ENCODE measurements at places on chromosomes 16 and 17.

DNA sequence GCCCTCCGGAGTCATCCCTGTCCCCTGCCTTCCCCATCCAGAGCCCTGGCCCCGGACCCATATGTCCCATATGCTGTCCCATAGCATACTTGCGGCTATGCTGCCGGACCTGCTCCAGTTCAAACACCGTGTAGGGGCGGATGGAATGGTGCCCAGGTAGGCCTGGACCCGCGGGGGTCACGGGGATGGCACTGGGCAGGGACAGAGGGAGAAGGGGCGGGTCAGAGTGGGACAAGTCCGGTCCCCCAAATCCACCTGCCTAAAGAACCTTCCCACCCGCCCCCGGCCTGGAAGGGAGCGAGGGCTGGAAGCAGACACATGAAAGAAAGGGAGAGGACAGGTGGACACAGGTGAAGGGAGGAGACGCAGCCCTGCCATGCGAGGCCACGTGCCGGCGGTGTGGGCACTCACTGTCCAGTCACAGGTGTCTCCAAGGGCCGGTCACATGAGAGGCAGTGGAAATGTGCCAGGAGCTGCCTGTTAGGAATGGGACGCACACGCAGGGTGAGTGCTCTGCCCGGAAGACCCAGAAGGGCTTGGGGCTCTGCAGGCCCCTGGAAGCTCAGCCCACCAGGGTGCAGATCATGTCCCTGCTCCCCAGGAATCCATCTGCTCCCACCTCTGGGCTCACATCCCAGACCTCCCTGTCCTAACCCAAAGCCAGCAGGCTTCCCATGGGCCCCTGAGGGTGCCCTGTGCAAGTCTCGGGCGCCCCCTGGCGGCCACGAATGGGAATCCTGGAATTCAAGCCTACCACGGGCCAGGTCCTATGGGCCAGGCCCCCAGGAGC, 14.0 kb downstream of the UBALD2 start:
- DNase-seq, result peak; percentile 84

- DNase-seq, result no peak
These were observed 26.5 kb downstream of the MAP3K14 start for GRCh38 chr17:45290269-45290765.

- DNase-seq, result no peak
These were observed 517.3 kb upstream of the ZFHX3 start for GRCh38 chr16:73565263-73565662.

DNA sequence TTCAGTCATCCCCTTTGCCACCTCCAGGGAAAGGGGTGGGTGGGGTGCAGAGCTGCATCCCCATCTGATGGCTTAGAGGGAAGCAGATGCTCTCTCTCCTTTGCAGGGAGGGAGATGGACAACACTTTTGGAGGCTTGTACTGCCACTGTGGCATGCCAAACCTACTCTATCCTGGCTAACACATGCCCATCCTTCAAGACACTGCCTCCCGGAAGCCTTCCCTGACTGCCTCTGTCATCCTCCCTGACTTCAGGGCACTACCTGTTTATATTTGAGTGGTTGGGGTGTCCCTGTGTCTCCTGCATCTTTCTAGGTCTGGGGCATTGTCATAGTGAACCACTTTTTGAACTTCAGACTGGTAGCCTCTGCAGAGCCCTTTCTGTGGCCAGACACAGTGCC, 202.3 kb downstream of the ZNF423 start:
- no peak for DNase-seq

- no peak for DNase-seq
These were observed 5.4 kb upstream of the APOH start for GRCh38 chr17:66234611-66235010.

DNA sequence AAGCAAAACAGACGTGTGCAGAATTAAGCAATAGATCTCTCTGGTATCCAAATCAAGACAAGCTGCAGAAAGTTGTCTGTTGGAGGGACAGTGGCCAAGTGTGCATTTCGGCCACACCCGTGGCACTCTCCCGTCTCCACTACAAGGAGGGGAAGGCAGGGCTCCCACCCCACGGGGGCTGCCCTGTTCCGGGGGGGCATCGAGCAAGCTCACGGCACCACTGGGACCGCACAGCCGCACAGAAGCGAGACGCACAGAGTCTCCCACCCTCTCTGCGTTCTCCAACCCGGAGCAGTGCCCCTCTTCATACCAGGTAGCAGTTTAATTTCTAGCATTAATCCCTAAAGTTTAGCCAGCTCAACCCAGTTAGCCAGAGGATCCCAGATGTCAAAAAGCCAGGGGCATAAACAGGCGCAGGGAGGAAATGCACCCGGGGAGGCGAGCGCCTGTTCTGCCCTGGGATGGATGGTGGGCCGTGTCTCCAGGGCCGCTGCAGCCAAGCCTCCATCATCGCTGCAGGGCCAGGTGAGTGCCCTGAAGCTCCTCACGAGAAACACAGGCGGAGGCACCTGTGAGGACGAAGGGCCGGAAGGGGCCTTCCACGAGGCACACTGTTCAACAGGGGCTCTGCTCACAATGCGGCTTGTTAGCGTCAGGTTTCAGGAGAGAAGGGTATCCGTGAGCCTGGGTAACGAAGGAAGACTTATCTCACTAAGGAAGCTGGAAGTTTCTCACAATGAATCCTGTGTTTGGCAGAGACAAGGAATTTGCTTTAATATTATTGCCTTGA, 42.1 kb upstream of the METRNL start:
- no peak for DNase-seq

GRCh38 chr16:67858500-67858899, 11.0 kb upstream of the CENPT start:
- DNase-seq, result no peak

DNA sequence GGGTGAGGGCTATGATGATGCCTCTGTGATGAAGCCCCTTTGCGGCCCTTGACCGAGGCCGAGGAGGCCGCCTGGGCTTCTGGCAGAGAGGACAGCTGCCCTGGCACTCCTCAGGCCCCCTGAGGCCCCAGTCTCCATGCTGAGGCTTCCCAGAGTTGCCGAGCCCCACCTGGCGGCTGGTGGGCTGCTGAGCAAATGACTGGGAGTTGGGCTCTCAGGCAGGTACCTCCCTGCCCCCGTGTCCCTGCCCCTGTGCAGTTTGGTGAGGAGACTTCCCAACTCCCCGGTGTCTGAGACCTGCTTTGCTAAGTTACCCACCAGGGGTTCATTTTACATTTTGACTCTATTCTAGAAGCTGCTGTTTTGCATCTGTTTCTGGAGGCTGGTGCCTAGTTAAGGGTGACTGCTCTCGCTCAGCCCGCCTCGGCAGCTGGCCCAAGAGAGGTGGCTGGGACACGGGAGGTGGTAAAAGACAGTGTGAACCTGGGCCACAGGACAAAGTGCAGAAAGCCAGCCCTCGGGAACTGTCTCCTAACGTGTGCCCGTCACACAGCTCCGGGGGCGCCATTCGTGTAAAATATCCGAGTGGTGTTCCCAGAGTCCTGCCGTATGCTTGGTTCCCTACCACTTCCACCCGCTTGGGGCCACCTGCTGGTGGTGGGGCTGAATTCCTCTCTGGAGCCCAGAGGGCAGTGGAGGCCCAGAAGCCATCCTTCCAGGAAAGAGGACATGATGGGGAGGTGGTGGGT, 134.5 kb downstream of the RAB11FIP4 start:
- no peak for DNase-seq

DNA sequence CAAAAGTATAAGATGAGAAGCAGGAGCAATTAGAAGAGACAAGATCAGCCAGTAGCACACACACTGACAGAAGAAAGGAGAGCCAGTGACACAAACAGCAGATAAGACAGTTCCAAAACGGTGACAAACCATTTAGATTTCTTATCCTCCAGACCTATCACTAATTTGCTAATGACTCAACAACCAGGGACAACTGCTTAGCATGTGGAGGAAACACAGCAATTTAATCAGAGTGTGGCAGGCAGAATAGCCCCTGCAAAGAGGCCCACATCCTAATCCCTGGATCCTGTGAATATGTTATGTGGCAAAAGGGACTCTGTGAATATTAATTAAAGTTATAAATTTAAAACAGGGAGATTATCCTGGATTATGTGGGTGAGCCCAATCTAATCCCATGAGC, 81.1 kb downstream of the CACNG1 start:
- DNase-seq, result no peak

GRCh38 chr16:154217-155030, 2.0 kb downstream of the HBZ start:
- DNase-seq, result peak; percentile 54

DNA sequence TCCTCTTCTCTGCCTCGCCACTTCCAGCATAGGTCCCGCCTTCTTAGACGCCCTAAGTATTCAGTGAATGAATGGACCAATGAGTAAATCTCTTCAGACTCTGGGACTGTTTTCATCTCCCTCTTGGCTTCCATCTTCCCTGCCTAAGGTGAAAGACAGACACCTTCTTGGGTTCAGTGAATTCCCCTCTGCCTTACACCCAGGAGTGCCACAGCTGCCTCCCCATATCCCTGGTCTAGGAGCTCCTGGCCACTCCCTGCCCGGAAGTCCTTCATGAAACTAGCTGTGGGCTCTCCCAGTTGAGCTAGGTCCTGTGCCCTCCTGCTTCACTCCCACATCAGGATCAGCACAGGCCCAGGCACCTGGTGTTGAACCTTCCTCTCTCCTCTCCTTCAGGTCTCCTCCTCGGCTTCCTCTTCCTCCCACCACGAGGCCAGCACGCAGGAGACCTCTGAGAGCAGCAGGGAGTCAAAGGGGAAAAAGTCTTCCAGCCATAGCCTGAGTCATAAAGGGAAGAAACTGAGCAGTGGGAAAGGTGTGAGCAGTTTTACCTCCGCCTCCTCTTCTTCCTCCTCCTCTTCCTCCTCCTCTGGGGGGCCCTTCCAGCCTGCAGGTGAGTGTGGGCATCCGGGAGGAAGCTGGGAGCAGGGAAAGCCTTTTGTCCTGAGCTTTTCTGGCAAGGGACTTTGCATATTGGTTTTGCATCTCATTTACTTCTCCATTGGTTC, 10.3 kb downstream of the MLLT6 start:
- no peak for DNase-seq

DNA sequence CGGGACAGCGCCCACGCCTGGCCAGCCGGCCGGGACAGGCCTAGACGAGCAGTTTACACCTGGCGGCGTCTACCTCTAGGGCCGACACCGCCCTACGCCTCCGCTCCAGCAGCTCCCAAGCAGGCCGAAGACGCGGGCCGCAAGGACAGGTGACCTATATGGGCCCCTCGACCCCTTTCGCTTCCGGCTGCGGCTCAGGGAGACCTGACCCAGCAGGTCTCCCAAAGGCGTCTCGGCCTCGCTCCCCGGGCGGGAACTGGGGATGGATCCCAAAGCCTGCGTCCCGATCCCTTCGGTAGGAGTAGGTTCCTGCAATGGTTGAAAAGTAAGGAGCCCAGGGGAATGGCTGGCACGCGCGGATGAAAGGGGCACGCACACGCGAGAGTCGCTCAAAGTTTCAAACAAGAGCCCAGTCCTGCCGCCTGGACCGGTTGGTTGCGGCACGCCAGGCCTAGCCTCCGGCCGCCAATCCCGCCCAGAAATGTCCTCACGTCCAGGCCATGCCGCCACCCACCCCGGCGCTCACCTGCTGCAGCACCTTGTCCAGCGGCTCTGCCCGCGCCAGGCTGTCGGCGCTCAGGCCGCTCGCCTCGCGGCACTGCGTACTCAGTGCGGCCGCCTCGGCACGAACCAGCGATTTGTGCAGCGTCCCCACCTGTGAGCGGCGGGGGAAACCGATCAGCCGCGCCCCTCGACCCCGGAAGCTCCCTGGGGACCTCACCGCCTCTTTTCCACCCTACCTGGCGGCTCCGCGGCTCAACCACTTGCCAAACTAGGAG, 630 bp downstream of the ESRP2 start:
- DNase-seq, result no peak

DNA sequence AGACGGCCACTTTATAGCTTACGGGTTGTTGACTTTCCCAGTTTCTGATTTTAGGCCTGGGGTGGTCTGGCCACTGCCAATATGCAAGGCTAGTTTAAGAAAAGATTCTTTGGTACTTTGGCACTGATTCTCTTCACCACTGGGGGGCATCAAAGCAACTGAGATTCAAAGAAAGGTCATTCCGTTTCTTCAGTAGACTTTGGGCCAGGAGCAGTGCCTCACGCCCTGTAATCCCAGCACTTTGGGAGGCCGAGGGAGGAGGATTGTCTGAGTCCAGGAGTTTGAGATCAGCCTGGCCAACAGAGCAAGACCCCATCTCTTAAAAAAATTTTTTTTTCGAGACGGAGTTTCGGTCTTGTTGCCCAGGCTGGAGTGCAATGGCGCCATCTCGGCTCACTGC, 53.0 kb downstream of the RPA1 start:
- DNase-seq, result peak; percentile 27

DNA sequence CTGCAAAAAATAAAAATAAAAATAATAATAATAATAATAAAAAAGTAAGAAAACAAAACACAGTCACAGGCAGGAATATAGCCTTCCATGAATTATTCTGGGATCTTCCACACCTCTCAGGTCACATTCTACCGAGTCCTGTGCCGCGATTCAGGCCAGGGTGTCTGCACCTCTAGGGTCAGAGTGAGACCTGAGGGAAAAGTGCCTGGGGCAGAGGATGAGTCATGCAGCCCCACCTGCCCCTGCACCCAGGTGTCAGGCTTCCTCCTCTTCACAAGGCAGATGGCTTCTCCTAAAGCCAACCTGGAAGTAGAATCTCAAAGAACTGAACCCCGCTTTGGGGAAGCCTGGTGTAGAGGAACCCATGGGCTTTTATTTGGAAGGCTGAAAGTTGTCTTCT, 283.7 kb downstream of the CPPED1 start:
- no peak for DNase-seq

GRCh38 chr16:29720703-29721102, 25.1 kb downstream of the C16orf54 start:
- no peak for DNase-seq

- peak; percentile 60 for DNase-seq
These were observed 18.6 kb downstream of the C1QTNF1 start for GRCh38 chr17:79042421-79043190.

Measured in activated T-cell treated with anti-CD3 and anti-CD28 coated beads, Interleukin-2, amount 50 U/mL, for 72 hours (primary cell).